ENCODE measurements at places on chromosomes 7 and 10.

DNA sequence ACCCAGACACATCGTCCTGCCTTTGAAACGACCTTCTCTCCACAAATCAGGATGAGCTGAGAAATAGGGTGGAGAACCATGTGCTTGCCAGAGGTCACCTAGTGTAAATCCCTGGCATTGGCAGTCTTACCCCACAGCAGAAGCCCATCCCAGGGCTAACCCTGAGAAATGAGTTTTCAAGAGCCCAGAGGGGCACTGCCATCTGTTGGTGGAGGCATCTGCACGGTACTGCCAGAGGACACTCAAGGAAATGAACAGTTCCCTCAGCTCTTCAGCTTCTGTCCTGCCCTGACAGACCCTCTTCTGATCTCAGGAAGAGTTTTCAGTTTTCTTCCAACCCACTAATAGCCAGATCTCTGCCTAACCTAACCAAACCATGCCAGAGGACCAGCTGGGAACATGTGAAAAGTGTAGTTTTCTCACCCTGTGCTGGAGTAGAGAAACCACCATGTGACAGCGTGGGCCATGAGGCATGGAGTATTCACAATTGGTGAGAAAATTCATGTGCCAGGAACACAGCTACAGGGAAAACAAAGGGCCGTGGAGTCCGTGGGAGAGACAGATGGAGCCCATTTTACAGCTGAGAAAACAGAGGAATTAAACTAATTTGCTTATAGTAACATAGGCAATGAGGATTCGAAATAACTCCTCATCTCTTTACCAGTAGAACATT lies 37.7 kb upstream of the ITPRID1 start:
- DNase-seq: no peak

DNA sequence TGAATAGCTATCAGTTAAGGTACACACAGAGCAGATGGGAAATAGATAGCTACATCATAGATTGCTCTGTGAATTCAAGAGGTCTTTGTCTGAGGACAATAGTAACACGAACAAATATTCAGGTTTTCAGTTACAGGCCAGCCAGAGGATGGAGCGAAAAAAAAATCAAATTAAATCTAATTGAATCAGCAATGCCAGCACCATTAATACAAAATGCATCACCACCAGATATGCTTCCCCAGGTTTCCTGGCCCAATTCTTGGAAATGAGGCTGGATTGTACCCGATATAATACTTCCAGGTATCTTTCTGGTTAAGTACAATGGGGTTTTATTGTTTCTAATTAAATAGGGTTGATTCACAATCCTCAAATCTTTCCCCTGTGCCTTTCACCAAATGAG lies 975.8 kb upstream of the AUTS2 start:
- DNase-seq: no peak

DNA sequence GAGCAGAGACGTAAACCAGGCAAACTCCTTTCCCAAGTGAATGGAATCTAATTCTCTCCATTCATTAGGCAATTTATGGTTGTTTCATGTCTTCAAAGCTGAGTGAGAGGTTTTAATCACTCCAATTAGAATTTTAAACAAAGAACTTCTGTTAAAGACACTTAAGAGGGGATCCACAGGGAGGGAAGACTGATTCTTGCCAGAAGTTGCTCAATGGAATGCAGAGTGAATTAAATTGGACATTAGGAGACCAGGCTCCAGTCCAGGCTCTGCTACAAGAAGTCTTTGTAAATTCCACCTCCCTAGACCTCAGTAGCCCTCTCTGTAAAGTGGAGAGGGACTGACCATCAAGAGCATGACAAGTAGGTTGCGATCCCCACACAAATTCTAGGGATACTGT lies 130.7 kb upstream of the TMEM72 start:
- no peak for DNase-seq

DNA sequence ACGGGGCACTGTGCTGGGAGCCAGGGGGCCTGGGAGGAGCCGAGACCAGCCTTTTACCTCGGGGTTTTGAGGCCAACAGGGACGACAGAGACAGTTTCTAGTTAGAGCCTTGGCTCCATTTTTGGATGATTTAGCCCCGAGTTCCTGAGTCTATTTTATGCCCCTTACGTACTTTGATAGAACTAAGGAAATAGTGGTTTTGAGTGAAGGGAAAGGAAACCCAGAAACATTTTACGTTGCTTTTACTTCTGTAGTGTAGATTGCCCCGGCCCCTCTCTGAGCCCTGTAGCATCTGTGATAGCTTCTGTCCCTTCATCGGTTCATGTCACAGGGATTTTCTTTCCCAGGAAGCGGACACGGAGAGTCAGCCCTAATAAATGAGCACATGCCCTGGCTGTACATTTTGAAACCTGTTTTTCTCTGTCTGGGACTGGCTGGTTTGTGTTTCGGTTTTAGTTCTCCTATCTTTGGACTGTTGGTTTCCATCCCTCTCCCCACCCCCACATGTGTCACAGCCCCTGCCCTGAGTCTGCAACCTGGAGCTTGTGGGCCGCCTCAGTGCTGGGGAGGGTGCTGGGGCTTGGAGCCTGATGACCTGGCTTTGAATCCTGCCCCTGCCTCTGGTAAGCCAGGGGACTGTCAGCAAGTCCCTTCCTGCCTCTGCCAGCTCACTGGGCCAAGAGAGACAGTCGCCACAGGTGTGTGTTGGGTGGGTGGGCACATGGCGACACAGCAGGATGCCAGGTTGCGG lies 6.9 kb upstream of the ORAI2 start:
- no peak for DNase-seq

DNA sequence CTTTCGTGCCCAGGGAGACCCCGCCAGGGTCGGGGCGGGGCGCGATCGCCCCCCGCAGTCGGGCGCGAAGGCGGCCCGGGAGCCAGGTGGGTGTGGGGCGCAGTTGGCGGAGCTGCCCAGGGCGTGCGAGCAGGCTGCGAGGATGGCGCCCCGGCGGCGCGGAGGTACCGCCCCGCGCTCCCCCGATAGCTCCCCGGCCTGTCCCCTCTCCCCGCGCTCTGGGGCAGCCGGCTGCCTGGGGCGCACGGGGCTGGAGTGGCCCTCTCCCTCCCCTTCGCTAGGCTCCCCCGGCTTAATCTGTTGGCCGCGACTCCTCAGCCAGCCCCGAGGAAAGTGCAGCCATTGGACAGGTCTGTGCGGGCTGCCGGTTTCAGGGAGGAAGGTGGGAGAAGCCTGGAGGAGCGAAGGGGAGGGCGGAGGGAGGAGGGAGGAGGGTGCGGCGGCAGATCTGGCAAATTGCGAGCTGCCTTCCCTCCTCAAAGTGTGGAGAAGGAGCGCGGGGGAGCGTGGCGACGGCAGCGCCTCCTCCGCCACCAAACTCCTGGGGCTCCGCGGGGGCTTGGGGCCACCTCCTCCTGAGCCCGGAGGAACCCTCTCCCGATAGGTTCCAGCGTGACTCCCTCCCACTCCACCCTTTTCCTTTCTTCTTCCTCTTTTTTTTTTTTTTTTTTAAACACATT lies 361 bp upstream of the PLXDC2 start:
- DNase-seq: peak; percentile 13

GRCh38 chr7:36016648-36017047 lies 136.4 kb upstream of the EEPD1 start:
- no peak for DNase-seq

GRCh38 chr7:131425992-131426391 lies 98.3 kb downstream of the MKLN1 start:
- peak; percentile 8 for DNase-seq

- DNase-seq: no peak
Observed at GRCh38 chr7:79063019-79063698, 390.3 kb downstream of the MAGI2 start.

- no peak for DNase-seq
Observed at GRCh38 chr7:135317676-135318325, 84.2 kb downstream of the STRA8 start.

DNA sequence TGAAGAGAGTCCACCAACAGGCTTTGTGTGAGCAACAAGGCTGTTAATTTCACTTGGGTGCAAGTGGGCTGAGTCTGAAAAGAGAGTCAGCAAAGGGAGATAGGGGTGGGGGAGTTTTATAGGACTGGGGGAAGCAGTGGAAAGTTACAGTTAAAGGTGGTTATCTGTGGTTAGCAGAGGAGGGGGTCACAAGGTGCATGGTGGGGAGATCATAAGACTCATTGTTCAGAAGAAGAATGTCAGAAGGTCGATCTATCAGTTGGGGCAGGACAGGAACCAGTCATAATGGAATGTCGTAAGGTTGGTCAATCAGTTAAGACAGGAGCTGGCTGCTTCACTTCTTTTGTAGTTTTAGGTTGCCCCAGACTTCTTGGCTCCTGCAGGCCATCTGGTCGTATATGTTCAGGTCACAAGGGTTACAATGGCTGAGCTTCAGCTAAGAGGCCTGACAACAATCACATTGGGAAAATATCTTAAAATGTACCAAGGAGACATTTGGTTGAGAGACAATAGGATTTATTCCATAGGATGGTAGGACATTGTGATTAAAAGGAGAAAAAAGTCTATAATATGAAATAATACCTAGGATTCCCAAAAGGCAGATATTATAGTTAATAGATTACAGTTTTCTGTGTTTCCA lies 356.4 kb downstream of the ANKRD7 start:
- DNase-seq: no peak

GRCh38 chr7:20021831-20022230 lies 195.4 kb downstream of the MACC1 start:
- no peak for DNase-seq

- no peak for DNase-seq
Observed at GRCh38 chr7:114229246-114229645, 185.4 kb upstream of the FOXP2 start.

GRCh38 chr7:15832996-15833395 lies 146.5 kb upstream of the MEOX2 start:
- DNase-seq: no peak

GRCh38 chr10:14022954-14023672 lies 307.6 kb downstream of the FRMD4A start:
- no peak for DNase-seq

- peak; percentile 91 for DNase-seq
Observed at GRCh38 chr7:101633511-101633910, 4.4 kb upstream of the MYL10 start.

DNA sequence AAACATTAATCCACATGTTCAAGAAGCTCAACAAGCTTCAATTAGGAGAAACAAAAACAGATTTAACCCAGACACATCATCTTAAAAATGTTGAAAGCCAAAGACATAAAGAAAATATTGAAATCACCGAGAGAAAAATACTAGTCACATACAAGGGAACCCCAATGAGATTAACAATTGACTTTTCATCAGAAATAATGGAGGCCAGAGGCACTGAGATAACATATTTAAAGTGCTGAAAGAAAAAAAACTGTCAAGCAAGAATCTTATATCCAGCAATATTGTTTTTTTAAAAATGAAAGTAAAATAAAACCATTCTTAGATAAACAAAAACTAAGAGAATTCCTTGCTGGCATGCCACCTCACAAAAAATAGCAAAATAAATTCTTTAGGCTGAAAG lies 28.9 kb downstream of the AOC1 start:
- no peak for DNase-seq

DNA sequence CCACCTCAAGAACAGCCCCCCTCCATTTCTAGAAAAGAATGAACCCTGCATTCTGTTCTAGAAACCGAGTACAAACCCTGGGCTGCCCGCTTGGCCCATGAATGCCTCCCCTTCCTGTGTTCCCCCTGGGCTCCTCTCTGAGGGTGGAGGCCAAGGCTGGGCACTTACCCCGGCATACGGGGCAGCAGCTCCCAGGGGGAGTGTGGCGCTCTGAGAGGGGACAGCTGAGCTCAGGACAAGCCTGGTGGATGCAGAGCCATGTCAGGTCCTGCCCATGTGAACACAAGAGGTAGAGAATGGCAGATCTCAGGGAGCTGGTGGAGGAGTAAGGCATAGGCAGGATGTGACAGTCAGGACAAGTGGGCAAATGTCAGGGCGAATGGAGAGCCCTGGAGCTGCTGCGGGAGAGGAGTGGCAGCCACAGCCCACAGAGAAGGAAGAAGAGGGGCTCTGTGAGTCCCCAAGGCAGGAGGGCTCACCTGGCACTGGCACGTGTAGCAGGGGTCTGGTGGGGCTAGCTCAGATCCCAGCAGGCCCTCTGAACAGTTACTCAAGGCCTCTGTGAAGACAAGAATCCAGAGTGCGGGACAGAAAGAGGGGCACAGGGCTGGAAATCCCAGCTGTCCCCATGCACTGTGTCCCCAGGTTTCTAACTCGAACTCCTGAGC lies 18.9 kb downstream of the ATP6V1F start:
- no peak for DNase-seq

GRCh38 chr10:60387531-60387930 lies 2.1 kb downstream of the ANK3 start:
- DNase-seq: no peak

DNA sequence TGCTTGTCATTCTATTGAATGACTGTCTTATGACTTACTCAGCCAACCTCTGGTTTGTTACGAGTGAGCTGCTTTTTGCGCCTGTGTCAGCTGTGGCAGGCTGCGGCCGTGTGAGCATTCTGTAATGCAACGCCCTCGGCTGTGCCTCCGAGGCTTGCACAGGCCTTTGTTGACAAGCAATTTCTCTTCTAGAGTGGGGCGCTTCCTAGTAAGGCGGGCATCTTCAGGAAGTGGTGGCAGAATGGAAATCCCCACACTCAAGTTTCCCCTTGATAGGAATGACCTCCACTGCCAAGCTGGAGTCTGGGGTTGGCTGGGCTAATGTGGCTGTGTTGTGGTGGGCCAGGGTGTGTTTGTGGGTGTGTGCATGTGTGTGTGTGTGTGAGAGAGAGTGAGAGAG lies 20.2 kb upstream of the TMEM178B start:
- no peak for DNase-seq

DNA sequence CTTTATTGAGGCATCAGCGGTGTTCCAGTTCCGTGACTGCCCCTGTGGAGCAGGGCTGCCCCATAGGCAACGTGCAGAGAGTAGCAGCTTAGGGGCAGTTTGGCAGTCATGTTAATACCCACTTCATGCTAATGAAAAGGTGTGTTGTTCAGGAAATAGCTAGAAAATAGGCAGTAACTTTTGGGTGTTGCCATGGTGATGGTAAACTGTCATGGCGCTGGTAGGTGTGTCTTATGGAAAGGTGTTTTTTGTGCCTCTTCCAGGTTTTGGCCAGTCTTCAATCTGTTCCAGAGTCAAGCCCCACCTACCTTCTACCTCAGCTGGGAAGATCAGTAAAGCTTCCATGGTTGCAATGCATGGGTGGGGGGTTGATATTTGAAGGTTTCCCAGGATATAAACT lies 36.3 kb upstream of the MINDY3 start:
- DNase-seq: no peak

DNA sequence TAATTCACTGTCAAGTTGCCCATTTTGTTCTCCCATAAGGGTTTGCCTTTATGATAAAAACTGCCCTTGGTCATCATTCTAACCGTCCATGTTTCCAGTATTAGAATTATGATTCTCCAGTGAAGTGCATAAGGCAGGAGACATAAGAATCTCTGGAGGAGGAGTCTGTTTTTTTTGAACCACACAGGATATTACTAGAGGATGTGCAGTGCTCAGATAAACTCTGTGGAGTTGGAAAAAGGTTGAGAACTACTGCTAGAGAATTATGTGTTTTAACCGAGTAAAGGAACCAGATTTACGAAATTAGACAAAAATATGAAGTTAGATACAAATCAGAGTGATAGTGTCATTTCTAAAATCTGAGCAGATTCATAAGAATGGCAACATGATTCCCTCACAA lies 40.5 kb downstream of the MDFIC start:
- DNase-seq: no peak

DNA sequence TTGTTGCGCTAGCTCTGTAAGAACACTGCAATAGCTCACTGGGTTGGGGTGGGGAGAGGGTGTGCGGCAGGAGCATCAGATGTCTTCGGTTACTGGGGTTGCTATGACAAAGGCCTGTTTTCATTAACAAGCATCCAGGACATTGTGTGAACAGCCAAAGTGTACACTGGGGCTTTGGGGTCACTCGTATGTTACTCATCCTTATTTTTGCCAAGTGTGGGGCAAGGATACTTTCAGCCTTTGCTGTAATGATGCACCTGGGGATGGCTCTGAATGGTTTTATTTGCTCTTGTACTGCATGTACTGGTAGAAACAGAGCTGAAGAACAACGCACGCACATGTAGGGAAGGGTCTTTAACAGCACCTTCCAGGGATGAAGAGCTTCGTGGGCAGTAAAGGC lies 73.0 kb upstream of the AFAP1L2 start:
- no peak for DNase-seq
